ENCODE measurements at places on chromosomes 5 and 9.

- no peak for DNase-seq
These were observed 11.1 kb upstream of the ETF1 start for GRCh38 chr5:138554143-138554542.

- DNase-seq: no peak
These were observed 300.0 kb upstream of the TAS2R1 start for GRCh38 chr5:9930156-9930555.

- DNase-seq: no peak
These were observed 69.3 kb downstream of the DTWD2 start for GRCh38 chr5:118919016-118919415.

- DNase-seq: peak; percentile 56
These were observed 710 bp downstream of the HSD17B4 start for GRCh38 chr5:119453040-119453373.

GRCh38 chr5:57012511-57012910 is 60.6 kb upstream of the MIER3 start:
- no peak for DNase-seq

DNA sequence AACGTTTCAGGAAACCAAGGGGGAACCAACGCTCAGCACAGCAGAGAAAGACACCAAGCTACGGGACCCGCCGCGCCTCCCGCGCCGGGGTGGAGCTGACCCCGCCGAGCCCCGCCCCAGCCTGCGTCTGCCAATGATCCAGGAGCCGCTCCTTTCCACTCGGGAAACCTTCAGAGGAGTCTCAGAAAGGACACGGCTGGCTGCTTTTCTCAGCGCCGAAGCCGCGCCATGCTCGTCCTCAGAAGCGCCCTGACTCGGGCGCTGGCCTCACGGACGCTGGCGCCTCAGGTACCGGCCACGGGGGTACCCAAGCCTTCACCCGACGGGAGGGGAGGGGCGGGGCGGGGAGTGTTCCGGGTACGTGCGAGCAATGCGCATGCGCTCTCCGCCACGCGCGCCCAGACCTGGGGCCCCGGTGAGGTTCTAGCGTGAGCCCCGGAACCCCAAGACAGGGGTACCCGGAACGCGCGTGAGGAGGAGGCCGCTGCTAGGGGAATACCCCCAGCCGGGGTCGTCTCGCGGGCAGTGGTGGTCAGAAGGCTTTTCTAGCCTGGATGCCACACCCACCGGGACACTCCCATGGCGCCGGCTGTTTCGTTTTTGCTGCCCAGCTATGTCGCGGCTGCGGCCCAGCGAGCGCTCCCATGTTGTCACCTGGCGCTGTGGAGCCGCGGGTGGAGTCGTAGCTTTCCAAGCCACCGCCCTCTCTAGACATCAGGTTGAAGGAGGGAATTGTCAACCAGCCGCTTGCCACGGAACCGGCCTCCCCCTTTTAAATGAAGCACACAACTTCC is at the start of gene NIPSNAP3A:
Gene NIPSNAP3A, plus strand, starts transcription at position 119 of the 794 bp plus-strand sequence. Its CDS starts 110 bp downstream, at position 229.
- DNase-seq: peak; percentile 85

GRCh38 chr9:3862561-3862960 is 336.8 kb upstream of the RFX3 start:
- DNase-seq: no peak

DNA sequence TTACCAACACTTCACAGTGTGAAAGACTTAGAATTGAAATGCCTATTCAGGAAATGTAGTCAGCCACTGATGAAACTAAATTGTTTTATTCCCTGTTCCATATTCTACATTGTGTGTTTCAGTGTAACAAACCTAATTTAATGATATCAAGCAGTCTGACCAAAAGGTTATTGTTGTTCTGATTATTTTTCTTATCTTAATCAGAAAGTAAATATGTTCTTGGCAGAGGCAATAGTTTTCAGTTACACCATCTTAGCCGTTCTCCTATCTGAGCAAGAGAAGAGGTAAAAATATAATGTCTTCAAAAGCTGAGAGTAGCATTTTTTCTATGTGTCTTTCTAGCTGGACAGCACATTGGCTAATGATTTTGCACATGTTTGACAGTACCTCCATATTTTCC is 17.1 kb downstream of the CDC26 start:
- DNase-seq: no peak

DNA sequence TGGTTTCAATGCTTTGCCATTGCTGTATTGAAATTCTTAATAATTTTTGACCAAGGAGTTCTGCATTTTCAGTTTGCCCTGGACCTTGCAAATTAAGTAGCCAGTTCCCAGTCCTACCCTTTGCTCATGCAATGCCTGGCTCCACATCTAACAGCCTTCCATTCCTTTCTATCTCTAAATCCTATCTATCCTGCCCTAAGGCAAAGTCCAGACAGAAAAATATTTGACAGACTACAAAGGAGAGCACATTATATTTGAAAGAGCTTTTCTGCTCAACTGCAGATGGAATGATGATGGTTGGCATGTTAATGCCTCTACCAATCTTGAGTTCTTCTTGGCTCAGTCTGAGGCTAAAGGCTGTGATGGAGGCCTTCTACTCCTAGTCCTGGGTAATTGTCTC is 15.5 kb downstream of the SLC22A4 start:
- no peak for DNase-seq

- DNase-seq: no peak
These were observed 267.5 kb upstream of the TMEM161B start for GRCh38 chr5:88536146-88536545.

DNA sequence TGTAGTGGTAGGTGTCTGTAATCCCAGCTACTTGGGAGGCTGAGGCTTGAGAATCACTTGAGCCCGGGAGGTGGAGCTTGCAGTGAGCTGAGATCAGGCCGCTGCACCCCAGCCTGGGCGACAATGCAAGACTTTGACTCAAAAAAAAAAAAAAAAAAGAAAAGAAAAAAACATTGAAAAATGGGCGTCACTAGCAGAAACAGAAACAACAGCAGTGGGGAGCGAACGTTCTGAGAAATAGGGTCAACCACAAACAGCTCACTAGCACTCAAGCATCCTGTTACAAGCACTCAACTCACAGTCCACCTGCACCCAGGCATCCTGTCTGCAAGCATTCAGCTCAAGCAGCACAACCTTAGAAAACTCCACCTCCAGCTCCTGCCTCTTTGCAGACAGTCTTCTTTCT is 17.2 kb downstream of the TRIM14 start:
- DNase-seq: no peak

GRCh38 chr5:109709225-109709624 is 19.5 kb downstream of the MAN2A1 start:
- no peak for DNase-seq

DNA sequence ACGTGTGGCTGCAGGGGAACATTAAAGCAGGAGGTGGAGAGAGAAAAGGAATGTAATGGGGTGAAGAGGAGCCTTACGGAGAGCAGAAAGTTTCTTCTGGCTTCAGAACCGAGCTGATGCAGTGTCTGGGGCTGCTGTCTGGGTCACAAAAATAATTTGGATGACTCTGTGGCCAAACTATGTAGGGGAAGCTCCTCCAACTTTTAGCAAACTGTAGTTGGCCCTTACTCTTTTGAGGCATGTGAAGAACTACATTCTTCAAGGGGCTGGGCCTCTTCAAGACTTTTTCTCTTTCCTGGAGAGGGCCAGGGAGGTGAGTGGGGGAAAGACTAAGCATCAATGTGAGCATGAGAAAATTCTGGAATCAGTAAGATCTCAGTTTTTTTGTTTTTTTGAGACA is 31.9 kb upstream of the SPARC start:
- no peak for DNase-seq

GRCh38 chr5:132639706-132640130 is 18.3 kb upstream of the IL13 start:
- no peak for DNase-seq

All from G401 (cell line).